Effector memory CD8-positive, alpha-beta T cell (primary cell): ENCODE measurements at places on chromosomes 12 and 14.

- DNase-seq, result no peak
These were observed 44.8 kb upstream of the MYF6 start for GRCh38 chr12:80662586-80662985.

DNA sequence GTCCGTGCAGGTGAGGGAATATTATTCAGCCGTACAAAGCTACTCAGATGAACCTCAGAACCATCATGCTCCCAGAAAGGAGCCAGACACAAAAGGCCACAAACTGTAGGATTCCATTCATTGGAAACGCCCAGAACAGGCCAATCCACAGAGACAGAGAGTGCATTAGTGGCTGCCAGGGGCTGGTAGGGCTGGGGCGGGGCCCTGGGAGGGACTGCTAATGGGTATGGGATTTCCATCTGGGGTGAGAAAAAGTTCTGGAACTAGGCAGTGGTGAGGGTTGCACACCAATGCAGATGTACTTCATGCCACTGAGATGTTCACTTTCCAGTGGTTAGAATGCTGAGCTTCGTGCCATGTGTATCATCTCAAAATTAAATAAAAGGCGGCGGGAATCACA is 101.1 kb downstream of the RFLNA start:
- no peak for DNase-seq

GRCh38 chr12:24069532-24070395 is 120.3 kb upstream of the SOX5 start:
- DNase-seq, result no peak

DNA sequence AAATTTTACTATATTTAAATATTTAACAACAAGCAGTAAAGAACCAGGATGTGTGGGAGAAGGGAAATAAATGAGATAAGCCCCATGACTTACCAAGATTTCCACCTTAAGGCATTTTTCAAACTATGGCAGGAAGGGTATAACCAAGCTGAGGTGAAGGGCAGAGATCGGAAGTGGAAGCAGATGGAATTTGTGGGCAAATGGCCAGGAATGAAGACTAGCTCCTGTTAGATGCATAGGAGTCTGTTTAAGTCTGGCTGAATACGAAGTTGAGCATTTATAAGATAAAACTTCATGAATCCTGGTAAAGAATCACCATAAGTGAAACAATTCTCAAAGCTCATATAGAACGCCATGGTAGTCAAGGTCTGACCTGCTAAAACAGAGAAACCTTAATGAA is 163.5 kb downstream of the DIO2 start:
- no peak for DNase-seq

DNA sequence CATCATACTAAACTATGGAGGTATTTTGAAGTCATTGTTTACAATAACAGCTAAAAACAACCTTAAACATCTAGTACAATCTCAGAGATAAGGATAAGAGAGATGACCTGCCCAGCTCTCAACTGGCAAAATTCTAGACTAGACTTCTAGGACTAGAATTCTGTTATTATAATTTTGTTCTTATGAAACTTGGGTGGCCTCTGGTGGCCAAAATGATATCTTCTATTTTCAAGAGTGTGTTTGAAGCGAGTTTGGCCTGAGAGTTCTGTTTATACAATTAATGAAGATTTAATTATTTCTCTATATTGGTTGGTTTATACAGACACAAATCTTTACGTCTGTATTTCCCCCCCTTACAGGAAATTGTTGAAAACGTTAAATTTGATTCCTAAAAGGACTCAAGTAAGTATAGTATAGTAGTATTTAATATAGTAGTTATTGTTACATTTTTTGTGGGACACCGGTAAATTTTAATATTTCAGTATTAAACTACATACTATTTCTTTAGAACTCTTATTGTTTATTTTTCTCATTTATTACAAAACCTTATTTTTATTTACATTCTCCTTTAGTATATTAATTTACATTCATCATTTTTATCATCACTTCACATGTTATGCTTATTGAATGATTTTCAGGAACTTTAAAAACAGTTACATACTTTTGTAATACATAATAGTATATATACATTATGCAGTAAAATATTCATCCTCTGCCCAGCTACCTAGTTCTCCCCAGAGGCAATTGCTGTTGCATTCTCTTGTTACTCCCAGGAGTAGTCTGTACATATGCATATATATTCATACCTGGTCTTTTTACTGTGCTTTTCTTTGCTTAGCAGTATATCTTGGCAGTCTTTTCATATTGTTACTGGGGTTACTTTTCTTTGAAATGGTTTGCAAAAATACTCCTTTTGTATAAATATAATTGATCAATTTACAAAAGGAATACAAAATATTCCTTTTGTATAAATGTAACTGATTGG is 6.6 kb downstream of the PPHLN1 start:
- DNase-seq, result peak; percentile 24

- no peak for DNase-seq
These were observed 336.3 kb downstream of the FUT8 start for GRCh38 chr14:65748796-65749195.

DNA sequence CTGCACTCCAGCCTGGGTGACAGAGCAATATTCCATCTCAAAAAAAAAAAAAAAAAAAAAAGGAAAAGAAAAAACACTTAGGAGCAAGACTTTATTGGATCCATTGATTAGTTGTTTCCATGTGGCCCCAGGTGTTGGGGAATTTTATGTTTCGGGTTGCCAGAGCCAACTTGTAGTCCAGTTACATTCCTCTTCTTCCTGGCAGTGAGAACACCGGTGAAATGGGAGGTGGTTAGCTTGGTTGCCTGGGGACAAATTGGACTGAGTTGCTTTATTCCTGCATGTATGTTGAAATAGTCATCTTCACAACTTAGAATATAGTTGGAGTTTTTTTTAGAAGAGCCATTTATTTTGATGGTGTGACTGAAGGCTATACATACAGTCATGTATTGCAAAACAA is 12.6 kb downstream of the RCOR1 start:
- no peak for DNase-seq

- no peak for DNase-seq
These were observed 84.7 kb upstream of the SOX5 start for GRCh38 chr12:24034160-24034559.

DNA sequence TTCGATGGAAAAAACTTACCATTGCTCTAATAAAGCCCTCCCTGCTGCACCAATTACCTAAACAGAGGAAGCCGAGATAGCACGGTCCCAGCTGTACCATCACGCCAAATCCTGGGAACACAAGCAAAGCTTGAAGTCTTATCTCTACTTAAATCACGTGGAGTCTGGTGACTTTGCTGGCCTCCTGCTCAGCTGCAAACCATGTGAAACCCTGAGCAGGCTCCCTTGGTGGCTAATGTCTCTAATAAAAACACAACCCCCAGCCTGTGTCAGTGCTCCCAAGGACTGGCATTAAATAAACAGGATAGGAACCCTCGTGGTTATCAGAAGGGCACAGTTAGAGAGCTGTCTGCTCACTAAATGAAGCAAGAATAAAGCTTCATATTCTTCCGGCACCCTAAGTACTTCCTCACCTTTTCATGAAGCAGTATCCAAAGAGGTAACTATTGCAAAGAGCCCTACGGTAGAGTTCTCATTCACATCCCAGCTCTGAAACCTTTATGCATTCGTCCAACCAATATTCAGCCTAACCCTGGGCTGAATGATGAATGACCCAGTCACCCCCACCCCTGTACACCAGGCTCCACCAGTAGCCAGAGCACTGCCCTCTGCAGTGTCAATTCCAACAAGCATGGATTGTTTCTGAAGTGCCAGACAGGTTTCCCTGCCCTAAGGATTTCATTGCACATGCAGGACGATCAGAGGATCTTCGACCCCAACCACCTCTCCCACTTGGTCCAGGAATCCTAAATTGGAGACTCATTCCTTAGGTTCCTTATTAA is 452.7 kb upstream of the TMPO start:
- no peak for DNase-seq

DNA sequence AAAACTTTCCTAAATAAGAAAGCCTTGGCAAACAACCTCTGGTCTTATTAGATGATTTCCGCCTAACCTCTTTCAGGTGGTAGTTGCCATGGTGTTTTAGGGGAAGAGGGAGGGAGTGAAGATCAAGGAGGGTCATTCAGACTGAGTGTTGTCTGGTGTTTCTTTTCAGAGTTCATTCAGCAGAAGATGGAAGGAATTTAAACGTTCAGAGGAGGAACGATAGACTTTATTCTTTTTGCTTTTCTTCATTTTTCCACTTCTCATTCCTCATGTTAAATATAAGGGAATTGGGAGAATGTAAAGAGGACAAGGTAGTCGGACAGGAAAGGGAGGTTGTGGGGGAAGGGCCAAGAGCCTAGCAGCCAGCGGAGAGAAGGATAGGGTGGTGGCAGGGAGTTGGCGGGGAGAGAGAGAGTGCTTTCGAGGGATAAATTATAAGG is 17.4 kb upstream of the SALL2 start:
- no peak for DNase-seq

DNA sequence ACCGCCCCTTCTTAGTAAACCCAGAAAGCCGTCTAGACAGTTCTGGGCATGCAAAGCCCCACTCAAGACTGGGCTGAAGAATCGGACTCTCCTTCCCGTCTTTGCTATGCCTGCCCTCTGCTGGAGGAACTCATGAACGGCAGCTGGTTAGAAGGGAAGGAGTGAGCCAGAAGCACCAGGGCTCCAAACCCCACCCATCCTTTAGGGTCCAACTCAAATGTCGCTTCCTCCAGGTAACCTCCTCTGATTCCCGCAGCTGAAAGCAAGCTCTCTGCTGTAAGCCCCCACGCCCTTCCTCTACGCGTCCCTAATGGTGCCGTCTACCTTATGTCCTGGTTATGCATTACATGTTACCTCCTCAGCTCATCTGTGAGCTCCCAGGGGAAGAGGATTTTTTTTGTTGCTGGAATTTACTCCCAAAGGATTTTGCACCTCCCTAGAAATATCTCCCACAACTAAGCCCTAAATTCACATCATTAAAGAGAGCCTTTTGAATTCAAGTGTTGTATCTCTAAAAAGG is 59.0 kb upstream of the SCN8A start:
- DNase-seq, result peak; percentile 70

- DNase-seq, result no peak
These were observed 110.4 kb downstream of the ZFP36L1 start for GRCh38 chr14:68682166-68683103.

DNA sequence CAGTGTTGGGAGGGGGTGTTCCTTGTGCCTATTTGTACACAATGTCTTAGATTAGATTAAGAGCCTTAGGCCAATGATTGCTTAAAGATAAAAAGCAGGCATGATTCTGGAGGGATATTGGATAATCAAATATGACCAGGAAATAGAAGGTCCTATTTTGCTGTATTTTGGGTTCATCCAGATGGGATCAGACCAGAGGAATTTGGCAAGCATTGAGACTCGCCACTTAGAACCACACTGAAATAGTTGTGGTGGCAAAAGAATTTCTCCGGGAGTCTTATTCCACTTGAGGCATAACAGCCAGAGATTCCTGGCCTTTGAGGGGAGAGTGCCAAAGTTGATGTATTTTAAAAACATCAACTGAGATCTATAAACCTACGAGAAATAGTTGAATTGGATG is 327.2 kb downstream of the RAD51B start:
- no peak for DNase-seq

- DNase-seq, result no peak
These were observed 55.4 kb downstream of the SSPN start for GRCh38 chr12:26250801-26251200.

DNA sequence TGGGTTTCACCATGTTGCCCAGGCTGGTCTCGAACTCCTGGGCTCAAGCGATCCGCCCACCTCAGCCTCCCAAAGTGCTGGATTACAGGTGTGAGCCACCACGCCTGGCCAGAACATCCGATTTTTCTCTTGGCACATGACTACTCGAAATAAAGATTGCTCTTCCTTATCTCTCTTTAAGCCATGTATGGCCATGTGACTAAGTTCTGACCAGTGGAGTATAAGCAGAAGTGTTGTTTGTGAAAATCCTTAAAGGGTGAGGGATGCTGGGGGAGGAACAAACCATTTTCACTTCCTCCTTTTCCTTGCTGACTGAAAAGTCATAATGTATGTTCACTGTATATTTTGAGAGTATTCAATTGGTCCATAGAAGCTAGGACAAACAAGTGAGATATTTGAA is 50.7 kb upstream of the ATF7IP start:
- no peak for DNase-seq

DNA sequence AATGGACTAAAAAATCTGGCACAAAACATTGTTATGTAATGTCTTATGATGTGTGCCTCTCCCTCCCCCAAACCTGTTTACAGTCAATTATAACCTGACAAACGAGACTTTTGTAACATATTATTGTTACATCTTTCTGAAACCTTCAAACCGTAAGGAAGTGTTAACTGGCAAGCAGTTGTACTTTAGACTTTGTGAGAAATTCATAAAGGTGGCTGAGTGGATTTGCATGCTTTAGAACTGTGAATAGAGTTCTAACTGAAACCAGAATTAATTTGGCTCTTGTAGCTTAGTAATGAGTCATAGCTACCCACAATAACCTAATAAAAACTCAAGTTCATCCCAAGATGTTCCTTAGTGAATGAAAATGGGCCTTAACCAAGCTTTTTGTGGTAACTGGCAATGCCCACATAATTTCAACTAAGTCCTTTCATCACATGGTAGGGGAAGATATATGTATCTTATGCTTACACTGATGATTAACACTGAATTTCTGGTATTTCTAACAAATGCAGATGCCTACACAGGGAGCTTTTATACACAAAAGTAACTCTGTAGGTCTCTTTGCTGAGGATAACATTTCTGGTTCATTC is 29.7 kb downstream of the RAD9B start:
- no peak for DNase-seq
